H1 (cell line): ENCODE measurements at places on chromosomes 4 and X. TPM values are rescaled to one million over a fixed set of nuclear protein-coding genes. Genes with fewer than 3 reads are reported as not detected.

Gene PHOX2B
- total RNA-seq = not detected in 2 replicates

Gene TMPRSS11A
- not detected in 2 replicates for total RNA-seq

Gene PAK3
- 6.4 and 7.2 TPM in 2 replicates for total RNA-seq

- DNase-seq = no peak
These were observed 68.0 kb downstream of the N4BP2 start for GRCh38 chr4:40124690-40125089.

DNA sequence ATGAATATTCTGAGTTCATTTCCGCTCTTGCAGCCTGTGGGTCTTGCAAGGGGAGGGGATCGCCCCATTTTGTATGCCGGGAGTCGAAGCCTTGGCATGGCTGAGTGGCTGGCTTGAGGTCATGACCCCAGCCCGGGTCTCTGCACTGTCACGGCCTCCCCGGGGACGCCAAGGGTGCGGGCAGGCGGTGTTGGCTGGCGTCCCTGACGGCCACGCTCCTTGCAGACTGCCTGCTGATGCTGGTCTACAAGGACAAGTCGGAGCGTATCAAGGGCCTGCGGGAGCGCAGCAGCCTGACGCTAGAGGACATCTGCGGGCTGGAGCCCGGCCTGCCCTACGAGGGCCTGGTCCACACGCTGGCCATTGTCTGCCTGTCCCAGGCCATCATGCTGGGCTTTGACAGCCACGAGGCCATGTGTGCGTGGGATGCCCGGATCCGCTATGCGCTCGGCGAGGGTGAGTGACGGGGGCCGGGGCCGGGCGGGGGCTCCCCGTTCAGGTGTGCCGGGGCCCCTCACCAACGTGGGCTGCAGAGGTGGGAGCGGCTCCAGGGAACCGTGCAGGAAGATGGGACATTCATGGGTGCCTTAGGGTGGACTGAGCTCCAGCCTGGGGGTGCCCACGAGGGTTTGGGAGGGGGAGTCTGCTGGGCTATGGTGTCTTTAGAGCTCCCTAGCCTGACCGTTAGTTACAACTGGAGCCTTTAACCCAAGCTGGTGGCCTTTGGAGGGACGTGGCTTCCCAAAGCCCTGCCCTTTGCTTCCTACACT is 10.3 kb downstream of the DOK7 start:
- no peak for DNase-seq

DNA sequence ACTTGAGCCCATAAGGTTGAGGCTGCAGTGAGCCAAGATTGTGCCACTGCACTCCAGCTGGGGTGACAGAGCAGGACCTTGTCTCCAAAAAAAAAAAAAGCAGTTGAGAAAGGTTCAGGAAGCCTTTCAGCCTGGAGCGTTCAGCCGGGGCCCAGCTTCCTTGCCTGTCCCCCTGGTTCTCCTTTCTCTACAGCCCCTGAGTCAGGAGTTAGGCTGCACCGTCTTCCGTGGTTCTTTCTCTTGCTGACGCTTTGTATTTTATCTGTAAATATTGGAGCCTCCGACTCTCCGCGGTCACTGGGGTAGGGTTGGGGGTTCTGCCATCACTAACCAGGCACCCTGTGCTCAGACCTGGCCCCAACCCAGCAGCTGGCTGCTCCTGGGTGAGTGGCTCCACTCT is 13.8 kb upstream of the UVSSA start:
- no peak for DNase-seq

DNA sequence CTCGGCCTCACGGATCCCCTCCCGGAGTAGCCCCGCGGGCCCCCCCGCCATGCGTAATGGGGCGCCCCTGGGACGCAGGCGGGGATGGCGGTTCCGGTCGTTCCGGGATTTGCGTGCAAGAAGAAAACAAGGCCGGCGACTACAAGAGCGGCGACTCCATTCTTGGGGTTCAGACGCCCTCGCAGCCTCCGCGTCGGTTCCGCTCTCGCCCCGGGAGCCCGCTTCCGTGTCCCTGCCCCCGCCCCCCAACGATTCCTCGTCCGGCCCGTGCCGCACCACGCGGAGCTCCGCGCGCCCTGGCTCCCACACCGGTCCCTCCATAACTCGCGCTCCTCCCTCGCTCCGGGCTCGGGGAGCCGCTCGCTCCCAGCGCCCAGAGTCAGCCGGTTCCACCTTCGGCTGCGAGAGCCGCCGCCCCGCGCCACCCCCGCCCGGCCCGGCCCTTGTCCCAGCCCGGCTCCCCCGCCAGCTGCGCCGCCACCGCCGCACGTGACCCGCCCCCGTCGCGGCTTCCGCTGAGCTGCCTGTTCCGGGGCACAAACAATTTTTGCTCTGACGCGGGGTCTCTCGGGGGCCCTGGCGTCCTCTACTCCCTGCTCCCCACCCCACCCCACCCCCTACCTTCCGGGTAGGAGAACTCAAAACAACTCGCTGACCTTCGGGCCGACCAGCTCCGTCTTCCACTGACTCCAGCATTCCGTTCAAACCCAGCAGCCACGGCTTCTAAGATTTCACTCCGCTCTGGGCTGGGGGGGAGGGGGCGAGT is 78.8 kb upstream of the BCOR start:
- no peak for DNase-seq
